ENCODE measurements at places on chromosomes 12 and 14. TPM values are rescaled to one million over a fixed set of nuclear protein-coding genes. Genes with fewer than 3 reads are reported as not detected.

Gene C12orf56
- total RNA-seq = 0.16 TPM

Gene EIF2S3B
- total RNA-seq = 1.0 TPM

Gene BAG5
- total RNA-seq = 31.0 TPM

Gene METTL25
- total RNA-seq = 9.6 TPM

Gene PPP1R36
- 0.16 TPM for total RNA-seq

Gene IL23A
- 8.6 TPM for total RNA-seq

Gene SYNE3
- total RNA-seq = 51.8 TPM

Gene KRT77
- not detected for total RNA-seq

Gene TAS2R30
- 3.8 TPM for total RNA-seq

Gene TMTC1
- total RNA-seq = 0.39 TPM

Gene RNU4-1
- 3,380 TPM for total RNA-seq

Gene PTCSC3
- total RNA-seq = not detected

Gene NTS
- total RNA-seq = not detected

Gene MYH6
- not detected for total RNA-seq

Gene GON7
- 16.2 TPM for total RNA-seq

Gene PTGDR
- 0.66 TPM for total RNA-seq

Gene NEUROD4
- not detected for total RNA-seq

Gene CMTM5
- total RNA-seq = not detected

Gene OR10G2
- total RNA-seq = not detected

Gene DBX2
- not detected for total RNA-seq

Gene PKP2
- 0.16 TPM for total RNA-seq

Gene PLEKHD1
- total RNA-seq = 0.16 TPM

Gene BCL2L14
- total RNA-seq = 2.2 TPM

Gene IFI27
- total RNA-seq = 13.6 TPM

Gene NFE2
- not detected for total RNA-seq

Gene TAS2R10
- 1.3 TPM for total RNA-seq

Gene DDN
- 0.16 TPM for total RNA-seq

Gene SERPINA1
- total RNA-seq = 0.16 TPM

Gene NXPH4
- 1.0 TPM for total RNA-seq

Gene RPGRIP1
- not detected for total RNA-seq

Gene RNASE7
- total RNA-seq = not detected
